ENCODE measurements at places on chromosomes 3 and 15.
A peak's percentile ranks its signal among the peaks of the same experiment; 100 is the strongest.

DNA sequence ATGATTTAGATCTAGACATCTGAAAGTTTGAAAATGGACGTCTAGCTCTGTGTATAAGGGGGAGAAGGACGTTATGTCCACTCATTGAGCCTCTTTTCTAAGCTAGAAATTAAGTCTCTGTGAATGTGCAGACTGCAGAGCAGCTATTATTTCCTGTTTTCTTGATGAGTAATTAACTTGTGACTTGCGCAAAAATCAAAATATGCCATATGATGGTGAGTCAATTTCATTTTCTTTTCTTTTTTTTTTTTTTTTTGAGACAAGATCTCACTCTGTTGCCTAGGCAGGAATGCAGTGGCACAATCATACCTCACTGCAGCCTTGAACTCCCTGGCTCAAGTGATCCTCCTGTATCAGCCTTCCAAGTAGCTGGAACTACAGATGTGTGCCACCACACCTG lies 14.1 kb downstream of the LACTB start:
- DNase-seq = peak; percentile 90

DNA sequence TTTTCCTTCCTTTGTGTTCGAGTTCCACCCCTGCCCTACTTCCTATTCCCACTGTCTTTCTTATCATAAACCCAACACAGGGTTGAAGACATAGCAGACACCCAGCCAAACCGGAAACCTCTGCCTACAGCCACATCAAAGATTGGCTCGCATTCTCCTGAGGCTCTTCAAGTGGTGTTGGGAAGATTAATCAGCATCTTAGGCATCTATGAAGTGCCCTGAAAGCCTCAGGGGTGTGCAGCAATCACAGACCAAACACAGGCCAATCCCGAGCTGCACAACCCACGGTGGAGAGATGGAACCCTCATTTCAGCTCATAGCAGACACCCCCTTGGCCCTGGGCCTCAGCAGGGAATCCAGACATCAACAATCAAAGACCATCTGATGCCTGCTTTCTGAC lies 255.9 kb downstream of the XXYLT1 start:
- no peak for DNase-seq

DNA sequence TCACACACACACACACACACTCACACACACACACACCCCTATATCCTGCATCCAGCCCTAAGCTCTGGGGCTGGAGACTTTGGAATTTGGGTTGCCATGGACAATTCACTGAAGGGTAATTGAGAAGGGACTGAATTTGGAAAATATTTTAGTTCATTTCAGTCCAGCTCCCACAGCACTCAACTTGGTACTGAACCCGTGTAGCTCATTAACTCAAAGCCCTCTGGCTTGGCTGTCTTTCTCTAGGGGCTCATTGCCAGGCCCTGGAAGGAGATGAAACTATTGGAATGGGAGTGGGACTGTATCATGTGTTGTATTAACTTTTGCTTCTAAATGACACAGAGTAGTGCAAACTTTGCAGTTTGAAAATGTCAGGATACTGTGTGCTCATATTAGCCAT lies 157.3 kb downstream of the EPHB1 start:
- no peak for DNase-seq

DNA sequence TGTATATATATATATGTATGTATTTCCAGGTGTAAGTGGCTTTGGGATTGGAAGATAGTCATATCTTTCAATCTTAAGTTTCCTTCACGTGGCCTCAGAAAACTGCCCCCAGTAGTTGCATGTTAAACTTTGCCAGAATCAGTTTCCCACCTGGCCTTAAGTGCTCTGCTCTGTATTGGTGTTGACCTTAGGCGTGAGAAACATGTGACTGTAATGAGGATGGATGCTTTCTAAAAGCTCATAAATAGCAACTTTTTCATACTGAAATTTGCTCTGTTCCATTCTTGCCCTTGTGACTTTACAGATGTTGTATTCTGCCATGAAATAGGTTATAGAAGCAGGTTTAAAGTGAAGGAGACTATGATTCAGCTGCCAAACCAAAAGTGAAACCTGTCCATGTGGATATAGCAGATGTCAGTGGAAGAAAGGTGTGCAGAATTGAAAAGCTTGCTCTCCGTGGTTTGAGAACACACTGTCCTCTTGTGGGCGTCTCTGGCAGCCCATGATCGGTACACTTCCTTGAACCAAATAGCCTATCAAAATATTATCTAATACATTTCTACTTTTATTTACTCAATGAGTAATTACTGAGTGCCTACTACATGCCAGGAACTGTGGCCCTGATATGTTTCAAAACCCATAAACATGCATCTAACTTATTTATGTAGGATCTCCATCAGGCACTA lies 15.8 kb downstream of the SCG5 start:
- no peak for DNase-seq

GRCh38 chr15:46151786-46152185 lies 517.0 kb downstream of the SQOR start:
- peak; percentile 15 for DNase-seq

DNA sequence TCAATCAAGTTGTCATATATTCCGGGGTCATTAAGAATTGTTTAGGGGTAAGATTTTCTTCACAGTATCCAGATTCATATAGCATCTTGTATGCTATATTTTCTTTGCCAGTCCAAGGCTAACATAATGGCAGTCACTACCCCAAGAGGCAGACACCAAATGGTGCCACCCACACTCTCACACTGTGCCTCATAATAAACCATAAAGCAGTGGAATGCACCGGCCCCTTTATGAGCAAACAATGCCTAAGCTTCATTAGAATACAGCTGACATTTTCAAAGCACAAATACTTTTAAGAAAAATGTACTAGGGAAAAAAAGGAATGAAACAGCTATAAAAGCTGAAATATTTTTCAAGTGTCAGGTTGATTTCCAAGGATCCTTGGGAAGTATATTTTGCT lies 121.6 kb downstream of the TFDP2 start:
- no peak for DNase-seq

DNA sequence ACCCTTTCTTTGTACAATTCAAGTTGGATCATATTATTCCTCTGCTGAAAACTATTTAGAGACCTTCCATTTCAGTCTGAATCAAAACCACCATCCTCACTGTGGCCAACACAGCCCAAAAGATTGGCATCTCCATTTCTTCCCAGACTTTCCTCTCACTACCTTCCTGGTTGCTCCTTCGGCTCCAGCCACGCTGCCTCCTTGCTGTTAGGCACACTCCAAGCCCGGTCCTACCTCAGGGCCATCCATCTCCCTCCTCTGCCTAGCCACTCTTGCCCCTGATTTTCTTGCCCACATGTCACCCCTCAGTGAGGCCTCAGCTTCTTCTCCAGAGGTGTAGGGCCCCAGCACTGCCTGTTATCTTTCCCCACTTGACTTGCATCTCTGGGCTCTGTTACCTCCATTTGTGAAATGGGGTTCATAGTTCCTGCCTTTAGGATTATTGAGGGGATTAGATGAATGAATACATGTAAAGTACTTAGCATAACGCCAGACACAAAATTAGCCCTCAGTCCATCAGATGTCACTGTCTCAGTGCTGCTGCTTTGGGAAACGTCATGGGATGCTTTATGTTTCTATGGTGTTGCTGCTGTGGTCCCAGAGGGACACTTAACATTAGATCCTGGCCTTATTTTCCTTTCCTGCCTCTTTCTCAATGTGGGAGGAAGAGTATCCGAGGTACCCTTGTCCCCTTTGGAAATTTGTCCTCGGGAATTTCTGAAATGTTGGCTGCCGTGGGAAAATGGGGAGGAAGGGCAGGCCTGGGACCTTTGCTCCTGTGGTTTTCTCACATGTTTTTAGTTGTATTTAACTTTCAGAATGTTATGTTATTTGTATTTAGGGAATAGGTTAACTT lies 31.3 kb downstream of the SNRK start:
- DNase-seq = no peak

GRCh38 chr15:38843051-38843501 lies 278.5 kb upstream of the RASGRP1 start:
- peak; percentile 28 for DNase-seq

DNA sequence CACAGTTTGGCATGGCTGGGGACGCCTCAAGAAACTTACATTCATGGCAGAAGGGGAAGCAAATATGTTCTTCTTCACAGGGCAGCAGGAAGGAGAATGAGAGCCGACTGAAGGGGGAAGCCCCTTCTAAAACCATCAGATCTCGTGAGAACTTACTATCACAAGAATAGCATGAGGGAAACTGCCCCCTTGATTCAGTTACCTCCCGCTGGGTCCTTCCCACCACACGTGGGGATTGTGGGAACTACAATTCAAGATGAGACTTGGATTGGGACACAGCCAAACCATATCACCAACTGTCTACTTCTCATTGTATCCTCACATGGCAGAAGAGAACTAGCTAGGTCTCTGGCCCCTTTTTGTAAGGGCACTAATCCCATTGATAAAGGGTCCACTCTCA lies 30.5 kb downstream of the CCDC32 start:
- DNase-seq = no peak

- DNase-seq = peak; percentile 5
These were observed 747 bp downstream of the SORD start for GRCh38 chr15:45023659-45024225.

- DNase-seq = no peak
These were observed 65.9 kb upstream of the THBS1 start for GRCh38 chr15:39514933-39515332.

DNA sequence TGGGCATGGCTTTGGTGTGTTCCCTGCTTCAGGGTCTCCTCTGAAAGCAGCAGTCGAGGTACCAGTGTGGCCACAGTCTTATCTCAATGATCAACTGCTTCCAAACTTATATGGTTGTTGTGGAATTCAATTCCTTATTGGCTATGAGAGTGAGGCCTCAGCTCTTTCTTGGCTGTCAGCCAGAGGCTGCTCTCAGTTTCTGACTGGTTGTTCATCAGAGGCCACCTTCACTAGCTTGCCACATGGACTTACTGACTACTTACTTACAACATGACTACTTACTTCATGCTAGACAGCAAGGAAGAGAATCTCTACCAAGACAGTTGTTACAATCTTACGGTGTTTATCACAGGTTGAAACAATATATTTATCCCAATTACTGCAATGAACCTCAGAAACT lies 789.2 kb downstream of the DIPK2A start:
- DNase-seq = no peak

DNA sequence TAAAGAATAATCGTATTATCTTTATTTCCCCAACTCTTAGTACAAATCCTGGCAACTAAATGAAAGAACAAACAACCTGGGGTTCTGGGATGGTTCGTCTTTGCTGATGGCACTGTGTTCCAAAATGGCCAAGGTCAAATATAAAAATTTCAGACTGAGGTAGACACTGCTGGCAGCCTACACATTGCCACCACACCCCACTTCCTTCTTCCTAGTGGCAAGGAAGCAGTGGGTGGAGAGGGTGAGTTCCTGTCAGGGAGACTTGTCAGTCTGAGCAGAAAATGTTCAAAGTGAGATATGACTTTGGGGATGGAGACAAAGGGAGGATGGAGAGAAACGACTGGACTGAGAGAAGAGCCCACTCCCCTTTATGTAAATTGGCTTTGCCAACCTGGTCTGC lies 69.6 kb downstream of the LMCD1 start:
- DNase-seq = no peak

DNA sequence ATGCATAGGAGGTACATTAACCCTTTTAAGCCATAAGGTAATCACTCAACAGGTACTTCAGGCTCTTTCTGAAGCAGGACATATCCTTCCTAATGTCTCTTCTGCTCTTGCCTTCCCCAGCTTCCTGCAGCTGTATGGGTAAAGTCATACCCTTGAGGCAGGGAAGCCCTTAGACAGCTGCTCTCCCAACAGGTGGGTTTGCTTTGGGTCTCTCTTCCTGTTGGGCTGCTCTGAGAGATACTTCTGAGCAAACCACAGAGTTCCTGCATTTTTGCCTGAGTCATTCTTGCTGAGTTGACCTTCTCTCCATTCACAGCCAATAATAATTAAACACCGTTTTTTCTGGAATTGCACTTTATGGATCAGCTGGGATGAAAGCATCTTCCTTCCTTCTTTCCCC lies 2.0 kb upstream of the TRAT1 start:
- DNase-seq = no peak

- no peak for DNase-seq
These were observed 52.3 kb upstream of the BNIP2 start for GRCh38 chr15:59741274-59741906.

DNA sequence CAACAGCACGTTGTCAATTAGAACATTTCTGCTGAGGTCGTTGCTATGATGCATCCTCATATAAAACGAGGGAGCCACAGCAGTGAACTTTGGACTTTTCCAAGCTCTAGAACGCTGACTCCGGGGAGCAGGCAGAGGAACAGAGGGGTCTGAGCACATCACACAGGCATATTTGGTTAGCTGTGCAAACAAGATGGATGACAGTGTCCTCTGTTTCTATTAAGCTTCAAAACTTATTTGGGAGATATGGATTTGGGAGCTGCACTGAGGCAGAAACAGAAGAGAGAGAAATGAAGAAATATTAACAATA lies 278.0 kb upstream of the TBL1XR1 start:
- no peak for DNase-seq

DNA sequence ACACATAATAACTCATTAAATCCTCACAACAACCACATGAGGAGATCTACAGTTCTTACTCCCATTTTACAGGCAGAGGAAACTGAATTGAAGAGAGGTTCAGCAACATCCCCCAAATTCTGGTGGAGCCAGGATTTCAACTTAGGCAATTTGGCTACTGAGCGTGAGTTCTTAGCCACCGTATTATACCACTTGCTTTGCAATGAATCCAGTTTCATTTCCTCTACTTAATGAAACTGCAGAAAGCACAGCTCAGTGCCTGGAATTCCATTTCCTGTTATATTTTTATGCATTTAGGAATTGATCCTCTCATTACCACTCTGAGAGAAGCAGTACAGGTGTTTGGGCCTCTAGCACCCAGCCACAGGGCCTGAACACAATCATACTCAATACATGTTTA lies 4.3 kb downstream of the ZNF860 start:
- no peak for DNase-seq

GRCh38 chr3:61783993-61784718 lies 222.8 kb downstream of the PTPRG start:
- peak; percentile 88 for DNase-seq

- no peak for DNase-seq
These were observed 55.6 kb downstream of the LYSMD4 start for GRCh38 chr15:99677540-99678134.

DNA sequence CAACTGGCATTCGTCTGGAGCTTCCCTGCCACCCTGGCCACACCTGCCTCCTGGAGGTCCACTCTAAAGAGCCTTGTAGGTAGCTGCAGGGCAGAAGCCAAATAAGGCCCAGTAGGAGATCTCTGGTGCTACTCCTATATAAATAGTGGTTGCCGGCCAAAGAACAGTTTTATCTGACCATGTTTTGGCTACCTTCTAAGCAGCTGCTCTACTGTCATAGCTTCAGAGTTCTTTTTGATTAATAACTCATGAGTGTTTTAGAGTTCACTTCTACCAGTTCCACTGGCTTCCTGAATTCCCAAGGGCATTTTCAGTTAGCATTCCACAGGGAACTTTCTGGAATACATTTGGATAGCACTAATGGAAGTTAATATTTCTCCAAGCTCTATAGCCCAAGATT lies 154.6 kb downstream of the B3GALNT1 start:
- DNase-seq = no peak

- DNase-seq = peak; percentile 47
These were observed 58.9 kb downstream of the MYO1E start for GRCh38 chr15:59313641-59314332.

GRCh38 chr15:25183581-25184251 lies 228.9 kb downstream of the SNRPN start:
- DNase-seq = no peak

- no peak for DNase-seq
These were observed 151.1 kb downstream of the ROBO2 start for GRCh38 chr3:77191014-77191413.

GRCh38 chr3:53616321-53616720 lies 121.9 kb downstream of the CACNA1D start:
- no peak for DNase-seq
